ENCODE measurements at places on chromosomes 2 and 18.

DNA sequence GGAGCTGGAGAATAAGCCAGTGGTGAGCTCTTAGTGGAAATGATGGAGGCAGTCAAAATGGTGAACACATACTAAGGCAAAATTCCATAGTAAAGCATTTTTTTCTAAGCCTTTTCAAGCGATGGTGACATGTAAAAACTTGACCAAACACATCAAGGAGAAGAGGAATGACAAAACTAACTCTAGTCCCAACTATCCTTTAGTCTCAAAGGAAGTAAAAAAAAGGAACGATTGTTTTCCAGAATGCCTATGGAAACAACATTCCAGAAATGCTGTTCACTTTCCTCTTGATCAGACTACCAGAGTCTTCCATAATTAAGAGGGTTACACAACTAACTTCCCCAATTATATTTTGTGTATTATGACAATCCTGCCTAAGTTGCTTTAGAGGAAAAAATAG lies 715.6 kb downstream of the EPHA4 start:
- DNase-seq = no peak

DNA sequence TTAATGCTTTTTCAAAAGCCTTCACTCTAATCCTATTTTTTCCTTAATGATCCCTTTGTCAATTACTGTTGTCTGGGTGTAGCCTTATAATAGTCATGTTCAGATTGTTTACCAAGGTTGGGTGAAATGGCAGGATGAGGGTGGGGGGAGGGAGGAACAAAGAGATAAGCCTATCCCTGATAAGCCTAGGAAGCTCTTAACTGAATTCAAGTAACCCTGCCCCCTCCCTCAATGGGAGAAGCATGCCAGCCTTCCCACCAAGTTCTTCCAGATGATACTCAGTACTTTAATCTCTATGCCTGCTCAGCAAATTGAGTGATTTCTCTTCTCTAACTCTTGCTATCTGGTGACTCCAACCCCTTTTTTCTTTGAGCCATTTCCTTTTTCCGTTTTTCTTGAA lies 180.3 kb upstream of the ETAA1 start:
- DNase-seq = no peak

DNA sequence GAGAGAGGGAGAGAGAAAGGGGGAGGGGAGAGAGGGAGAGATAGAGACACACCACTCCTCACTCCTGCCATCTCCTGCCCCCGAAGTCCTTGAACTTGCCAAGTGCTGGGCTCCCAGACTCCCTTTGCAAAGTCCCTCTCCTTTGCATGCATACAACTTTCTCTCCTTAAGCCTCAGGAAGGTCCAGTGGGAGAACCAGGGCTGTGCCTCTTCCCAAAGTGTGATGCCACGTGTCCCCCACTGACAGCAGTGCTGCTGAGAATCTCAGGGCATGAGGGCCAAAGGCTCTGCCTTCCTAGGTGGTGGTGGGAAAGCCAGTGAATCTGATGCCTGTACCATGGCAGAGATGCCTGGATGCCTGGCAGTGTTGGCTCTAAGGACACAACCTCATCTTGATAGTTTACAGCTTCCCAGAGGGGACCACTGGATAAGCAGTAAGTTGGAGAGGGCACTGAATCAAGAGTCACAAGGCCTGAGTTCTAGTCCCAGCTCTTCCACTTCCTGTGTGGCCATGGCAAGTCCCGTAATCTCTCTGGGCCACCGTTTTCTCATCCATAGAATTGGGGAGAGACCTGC lies 103.4 kb downstream of the CLIP4 start:
- no peak for DNase-seq

GRCh38 chr2:146987996-146988395 lies 856.8 kb upstream of the ACVR2A start:
- no peak for DNase-seq

DNA sequence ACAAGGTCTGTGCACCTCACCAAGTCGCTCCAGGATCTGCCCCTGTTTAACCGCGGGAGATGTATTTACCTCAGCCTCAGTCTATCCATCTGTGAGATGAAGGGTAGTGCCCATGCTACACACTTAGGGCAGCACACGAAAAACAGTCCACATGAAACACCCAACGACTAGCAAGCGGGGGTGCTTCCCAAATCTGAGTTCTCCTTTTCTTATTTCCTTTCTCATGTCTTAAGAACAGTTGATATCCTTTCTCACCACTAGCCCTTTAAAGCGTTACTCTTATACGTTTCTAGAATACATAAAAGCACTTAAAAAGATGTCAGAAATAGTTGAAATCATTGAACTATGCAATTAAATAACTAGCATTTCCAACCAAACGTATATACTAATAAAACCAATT lies 207.3 kb upstream of the PXDN start:
- DNase-seq = no peak

DNA sequence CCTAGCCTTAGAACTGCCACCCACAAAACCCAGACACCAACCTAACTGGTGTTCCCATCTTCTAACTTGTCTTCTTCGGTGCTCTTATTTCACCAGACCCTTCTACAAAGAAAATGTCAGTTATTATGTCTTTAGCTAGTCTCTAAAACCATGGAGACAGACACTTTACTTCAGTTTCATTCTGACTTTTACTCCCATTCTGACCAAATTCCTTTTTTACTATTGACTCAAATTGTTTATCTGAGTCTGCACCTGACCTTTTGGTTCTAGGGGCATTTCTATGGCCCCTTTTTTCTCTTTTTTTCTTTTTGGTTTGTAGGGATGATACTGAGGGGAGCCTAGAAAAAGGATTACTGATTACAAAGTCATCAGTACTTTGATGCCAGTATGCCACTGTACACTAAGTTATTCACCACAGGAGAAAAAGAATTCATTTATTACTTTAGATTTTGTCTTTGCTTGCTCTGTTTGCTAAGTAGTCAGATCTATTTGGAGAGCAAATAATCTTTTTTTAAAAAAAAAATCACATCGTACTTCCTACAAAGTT lies 6.8 kb upstream of the SLC1A4 start:
- DNase-seq = no peak
